ENCODE measurements at places on chromosomes 4 and X.

GRCh38 chr4:83568062-83568461, 32.2 kb downstream of the GPAT3 start:
- DNase-seq, result no peak

DNA sequence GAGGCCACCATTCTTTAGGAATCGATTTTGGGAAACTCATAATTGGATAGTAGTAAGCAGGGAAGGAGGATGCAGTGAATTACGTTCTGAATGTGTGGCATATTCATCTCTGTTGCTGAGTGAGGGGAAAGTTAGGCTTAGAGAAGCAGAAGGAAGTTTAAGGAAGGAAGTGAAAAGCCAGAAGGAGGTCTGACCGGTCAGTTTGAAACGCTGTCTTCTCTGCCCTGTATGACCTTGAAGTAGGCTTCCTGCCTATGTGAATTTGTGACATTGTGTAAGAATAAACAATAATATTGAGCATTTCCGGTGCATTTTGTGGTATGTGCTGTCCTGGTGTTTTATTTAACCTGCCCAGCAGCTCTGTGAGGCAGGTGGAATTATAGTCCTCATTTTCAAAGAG, 67.3 kb downstream of the PDLIM5 start:
- DNase-seq, result no peak

DNA sequence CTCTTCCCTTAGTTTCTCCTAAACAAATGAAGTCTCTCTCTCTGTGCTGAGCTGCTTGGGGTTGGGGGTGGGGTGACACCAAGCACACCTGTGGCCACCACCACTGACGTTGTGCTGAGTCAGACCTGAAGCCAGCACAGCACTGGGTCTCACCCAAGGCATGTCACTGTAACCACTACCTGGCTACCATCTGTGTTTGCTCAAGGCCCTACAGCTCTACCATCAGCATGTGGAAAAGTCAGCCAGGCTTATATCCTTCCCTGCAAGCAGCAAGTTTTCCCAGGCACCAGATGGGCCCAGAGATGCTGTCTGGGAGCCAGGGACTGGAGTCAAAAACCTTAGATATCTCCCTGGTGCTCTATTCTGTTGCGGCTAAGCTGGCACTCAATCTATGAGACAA, 6.9 kb downstream of the CXCL10 start:
- no peak for DNase-seq

GRCh38 chr4:133801883-133802282, 399.7 kb downstream of the PABPC4L start:
- no peak for DNase-seq

DNA sequence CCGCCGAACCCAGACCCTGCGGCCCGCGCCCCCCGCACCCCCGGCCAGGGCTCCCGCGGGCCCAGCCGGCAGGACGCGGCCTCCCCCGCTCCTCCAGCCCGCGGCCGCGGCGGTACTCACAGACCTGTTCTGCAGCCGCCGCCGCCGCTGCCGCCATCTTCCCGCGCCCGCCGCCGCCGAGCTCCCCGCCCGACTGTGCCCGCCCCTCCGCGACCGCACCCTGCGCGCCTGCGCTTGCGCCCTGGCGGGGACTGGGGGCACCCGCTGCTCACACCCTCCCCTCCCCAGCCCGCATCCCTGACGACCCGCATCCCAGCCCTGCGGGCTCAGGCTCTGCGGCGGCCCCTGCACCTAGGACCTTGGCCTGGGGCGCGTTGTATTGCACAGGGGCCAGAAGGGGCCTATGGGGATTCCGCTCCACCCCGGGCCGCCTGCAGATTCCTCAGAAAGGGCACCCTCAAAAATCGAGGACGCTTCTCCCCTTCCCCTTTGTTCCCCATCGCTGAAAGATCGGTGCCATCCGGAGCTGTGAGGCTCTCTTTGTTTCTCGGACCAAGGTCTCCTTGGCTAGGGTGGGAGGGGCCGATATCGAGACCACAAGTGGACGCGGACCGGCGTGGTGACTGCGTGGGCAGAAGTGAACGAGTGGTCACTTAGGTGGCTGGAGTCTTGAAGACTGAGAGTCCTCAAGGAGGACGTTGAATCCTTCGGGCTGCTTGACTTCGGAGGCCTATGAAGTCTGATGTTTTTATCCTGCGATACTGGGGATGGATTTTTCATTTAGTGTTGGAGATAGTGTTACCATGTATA, at the start of gene SGCB:
Gene SGCB, minus strand, starts transcription at position 197 of the 810 bp plus-strand sequence. Its CDS starts 40 bp downstream, at position 157.
- peak; percentile 45 for DNase-seq

DNA sequence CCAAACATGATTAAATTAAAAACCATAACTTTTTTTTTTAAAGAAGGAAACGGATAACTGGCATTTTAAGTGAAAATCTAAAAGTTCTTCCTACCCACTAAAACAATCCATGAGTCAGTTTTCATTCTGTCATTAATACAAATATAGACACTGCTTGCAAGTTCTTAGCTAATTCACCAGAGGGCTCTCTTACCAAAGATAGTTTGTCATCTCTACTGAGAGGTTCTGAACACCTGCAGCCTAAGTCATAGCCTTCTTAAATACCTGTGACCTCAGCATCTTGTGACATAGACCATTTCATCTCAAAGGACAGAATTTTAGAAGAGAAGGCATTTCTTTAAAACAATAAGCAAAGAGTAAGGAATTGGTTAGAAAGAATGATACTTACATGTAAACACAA, 65.3 kb upstream of the FAM120C start:
- DNase-seq, result no peak

DNA sequence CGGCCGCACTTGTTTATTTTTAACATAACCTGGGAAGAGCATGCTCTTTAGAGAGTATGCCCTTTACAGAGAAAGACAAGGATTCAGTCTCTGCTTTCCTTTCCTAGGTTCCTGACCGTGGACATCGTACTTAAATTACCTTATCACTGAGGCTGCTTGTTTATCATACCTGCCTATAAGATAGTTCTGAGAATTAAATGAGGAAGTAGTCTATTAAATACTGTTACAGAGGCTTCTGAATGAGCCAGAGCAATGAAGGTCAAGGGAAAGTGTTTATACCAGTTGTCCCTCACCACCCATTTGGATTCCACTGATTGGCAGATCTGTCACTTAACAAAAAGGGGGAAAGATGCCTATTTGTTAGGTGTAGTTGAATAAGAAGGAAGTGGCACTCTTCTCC, 10.0 kb downstream of the TXLNG start:
- DNase-seq, result no peak

- DNase-seq, result no peak
Observed at GRCh38 chrX:132609362-132609848, 120.6 kb upstream of the MBNL3 start.

DNA sequence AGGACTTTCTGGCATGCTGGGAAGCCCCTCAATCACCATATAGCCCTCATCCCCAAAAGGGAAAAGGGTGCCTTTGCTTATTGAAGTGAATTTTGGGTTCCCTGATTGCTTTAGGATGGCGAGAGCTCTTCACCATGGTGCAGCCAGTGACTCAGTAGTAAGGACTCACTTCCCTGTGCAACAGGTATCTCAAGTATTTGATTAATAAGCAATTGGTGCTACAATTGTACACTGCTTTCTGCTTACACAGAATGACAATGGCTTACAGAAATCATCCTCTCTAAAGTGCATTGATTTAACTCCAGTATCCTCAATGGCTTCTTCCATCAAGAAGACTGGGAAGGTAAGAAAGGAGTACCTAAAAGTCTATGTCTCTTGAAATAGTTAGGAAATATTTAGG, 143.7 kb upstream of the SMIM10 start:
- DNase-seq, result no peak

GRCh38 chr4:149857446-149857845, 41.8 kb upstream of the IQCM start:
- DNase-seq, result no peak

DNA sequence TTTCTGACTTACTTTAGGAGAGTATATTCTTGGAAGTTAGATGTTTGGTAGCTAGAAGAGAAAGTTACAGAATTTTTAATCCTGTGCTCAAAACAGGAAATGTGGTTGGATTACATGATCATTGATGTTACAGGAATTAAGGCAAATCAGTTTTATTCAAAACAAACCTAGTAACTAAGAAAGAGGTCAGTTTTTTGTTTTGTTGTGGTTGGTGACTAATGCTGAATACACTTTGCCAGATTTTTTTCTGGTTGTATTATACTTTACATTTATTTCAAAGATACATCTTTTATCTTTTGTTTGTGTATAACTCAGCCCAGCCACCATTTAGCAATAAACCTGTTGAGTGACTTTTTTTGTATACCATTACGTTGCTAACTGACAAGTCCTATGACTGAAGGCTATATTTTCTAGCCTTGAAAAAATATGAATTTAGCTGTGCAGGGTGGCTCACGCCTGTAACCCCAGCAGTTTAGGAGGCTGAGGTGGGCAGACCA, 116.7 kb downstream of the KLHL8 start:
- no peak for DNase-seq

DNA sequence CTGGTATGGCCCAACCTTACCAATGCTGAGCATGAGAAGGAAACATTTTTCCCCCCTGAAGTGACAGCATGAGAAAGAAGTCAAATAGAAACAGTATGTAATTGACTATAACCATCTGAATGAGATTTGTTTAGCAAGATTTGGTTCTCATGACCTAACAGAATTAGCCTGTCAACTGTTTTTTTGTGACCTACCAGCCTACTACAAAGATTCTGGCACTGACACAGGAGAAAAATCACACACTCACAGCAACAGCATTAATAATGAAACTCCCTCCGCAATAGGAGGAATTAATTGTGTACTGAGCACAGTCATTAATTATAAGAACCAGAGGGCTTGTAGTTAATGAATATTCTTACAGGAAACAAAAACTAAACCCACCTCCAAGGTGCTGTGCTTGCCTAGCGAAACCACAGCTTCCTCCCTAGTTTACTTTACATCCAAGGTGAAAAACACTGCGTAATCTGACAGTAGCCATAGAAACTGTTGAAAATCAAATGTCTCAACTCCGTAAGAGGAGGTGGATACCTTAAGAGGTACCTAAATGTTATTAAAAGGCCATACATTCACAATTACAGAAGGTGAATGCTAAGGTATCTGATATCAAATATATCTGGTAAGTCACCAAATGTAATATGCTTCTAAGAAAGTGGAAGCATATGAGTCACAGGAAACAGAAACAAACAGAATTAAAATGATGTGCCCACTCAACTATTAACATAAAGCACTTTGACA, 34.9 kb downstream of the MMRN1 start:
- DNase-seq, result no peak

GRCh38 chr4:185896817-185897488, 85.0 kb upstream of the SORBS2 start:
- DNase-seq, result no peak

DNA sequence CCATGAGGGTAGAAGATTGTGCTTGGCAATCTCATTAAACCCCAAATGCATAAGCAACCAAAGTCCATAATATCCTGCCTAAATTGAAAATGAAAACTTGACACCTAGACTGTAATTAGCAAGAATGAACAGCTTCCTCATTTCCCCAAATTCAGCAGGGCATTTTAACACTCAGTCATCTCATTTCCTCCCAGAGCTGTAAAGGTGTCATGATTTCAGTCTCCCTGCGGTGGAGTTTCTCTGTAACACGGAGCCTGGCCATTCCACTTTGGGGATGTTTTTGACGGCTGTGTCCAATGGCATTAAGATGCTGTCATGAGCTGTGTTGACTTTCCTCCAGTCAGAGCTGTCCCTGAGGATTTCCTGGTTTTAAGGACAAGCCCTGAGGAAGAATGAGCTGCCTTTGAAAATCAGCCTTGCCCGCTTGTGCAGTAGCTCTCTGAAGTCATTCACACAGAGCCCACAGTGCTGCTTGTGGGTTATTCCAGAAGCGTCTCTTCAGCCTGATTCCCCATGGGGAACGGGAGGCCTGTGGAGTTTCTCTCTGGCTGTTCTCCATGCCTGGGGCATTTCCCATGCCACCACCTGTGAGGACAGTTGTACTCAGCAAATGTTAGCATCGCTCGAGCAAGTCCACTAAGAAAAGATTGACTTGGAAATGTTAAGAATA, 187.0 kb downstream of the MID1 start:
- DNase-seq, result no peak

GRCh38 chr4:128866269-128866668, 56.8 kb downstream of the JADE1 start:
- DNase-seq, result no peak

DNA sequence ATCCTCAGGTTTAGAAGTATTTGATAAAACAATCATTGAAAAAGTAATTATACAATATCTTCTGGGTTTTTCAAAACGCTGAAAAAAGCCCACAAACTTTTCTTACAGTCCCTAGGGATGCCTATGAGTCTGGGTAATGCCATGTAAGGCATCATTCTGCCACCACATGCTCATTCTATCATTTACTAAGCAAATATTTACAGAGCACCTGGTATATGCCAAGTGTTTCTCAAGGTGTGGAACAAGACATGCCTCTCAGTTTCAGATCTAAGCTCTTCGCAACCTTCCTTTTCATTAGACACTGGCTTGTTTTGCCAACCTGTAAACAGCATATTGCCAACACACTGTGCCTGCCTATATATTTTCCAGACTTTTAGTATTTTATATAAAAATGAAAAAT, 17.7 kb downstream of the MID1 start:
- no peak for DNase-seq

DNA sequence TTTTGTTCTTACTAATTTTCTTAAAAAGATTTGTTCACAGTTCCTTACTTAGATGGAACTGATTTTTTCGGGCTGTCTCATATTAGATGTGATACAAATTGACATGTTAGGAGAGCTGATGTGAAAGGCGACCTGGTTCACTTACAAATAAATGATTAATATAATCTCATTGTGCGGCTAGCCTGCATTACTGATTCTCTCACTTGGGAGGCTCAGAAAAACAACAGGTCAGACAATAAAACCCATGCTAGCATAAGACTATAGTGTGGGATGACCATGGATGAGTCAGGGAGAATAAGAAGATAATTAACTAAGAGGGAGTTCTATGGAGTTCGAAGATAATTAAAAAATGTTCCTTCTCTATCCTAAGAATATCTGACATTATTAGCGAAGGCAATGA, 40.8 kb downstream of the RTL9 start:
- no peak for DNase-seq

GRCh38 chrX:150643271-150643670, 49.9 kb upstream of the MTMR1 start:
- DNase-seq, result no peak

GRCh38 chr4:148214529-148215166, 227.6 kb downstream of the NR3C2 start:
- DNase-seq, result peak; percentile 25

GRCh38 chr4:38151873-38152272, 191.7 kb downstream of the PTTG2 start:
- no peak for DNase-seq

- no peak for DNase-seq
Observed at GRCh38 chr4:54447304-54447703, 210.5 kb upstream of the KIT start.

- no peak for DNase-seq
Observed at GRCh38 chr4:31175242-31175910, 455.2 kb downstream of the PCDH7 start.

- DNase-seq, result no peak
Observed at GRCh38 chrX:63656871-63657580, 128.0 kb downstream of the ARHGEF9 start.

DNA sequence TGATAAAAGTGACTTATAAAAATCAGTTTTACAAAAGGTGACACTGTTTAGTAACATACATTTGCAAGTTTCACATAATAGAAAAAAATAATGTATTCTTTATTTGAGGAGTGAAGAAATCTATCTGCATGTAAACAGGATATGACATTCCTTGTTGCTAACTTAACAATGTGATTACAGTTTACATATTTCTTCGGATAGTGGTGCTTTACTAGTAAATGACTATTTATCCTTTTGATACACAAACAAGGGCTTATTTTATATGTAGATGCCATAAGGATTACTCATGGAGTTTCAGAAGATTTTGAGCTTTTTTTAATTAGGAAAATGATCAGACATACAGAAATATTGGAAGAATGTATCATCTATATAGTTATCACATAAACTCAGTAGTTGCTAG, 126.5 kb downstream of the SLIT2 start:
- no peak for DNase-seq
